ENCODE measurements at places on chromosomes 6 and 20.

- no peak for DNase-seq
These were observed 470.5 kb downstream of the COL12A1 start for GRCh38 chr6:74735304-74735703.

DNA sequence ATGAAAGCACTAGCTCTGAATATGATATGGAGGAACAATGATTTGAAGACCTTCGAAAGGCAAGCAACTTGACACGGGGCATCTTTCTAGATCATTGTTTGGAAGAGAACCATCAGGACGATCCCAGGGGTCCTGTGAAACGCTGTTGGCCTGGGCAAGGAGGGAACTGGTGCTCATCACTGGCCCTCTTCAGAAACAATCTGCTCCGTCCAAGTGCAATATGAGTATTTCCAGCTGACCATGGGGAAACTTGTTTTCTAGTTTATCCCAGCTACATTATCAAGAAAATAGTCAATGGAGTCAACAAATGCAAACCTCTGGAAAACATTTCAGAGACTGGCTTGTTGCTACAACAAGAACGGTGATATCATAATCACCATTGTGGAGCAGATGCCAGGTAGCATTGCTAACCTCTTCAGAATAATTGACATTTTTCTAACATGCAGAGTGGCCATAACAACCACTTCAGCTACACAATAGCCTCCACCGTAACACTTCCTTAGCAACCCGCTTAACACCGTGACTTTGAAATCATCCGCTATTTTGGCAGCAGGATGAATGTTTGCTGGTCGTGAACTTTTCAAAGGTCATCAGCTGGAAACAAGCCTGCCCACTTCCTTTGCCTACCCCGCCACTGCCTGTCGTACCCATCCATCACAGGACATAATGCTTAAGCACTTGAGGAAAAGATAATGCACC, 112.0 kb upstream of the PDE10A start:
- DNase-seq: no peak

GRCh38 chr6:87731818-87732661, 30.0 kb upstream of the AKIRIN2 start:
- no peak for DNase-seq

- DNase-seq: no peak
These were observed 24.6 kb upstream of the GATA5 start for GRCh38 chr20:62500237-62500864.

DNA sequence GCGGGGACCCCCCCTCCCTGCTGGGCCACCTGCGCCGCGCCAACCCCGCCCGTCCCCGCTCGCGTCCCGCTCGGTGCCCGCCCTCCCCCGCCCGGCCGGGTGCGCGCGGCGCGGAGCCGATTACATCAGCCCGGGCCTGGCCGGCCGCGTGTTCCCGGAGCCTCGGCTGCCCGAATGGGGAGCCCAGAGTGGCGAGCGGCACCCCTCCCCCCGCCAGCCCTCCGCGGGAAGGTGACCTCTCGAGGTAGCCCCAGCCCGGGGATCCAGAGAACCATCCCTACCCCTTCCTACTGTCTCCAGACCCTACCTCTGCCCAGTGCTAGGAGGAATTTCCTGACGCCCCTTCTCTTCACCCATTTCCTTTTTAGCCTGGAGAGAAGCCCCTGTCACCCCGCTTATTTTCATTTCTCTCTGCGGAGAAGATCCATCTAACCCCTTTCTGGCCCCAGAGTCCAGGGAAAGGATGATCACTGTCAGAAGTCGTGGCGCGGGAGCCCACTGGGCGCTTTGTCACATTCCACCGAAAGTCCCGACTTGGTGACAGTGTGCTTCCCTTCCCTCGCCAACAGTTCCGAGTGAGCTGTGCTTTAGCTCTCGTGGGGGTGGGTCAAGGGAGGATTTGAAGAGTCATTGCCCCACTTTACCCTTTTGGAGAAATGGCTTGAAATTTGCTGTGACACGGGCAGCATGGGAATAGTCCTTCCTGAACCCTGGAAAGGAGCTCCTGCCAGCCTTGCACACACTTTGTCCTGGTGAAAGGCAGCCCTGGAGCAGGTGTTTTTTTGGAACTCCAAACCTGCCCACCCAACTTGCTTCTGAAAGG, 2.1 kb downstream of the VEGFA start:
- no peak for DNase-seq

DNA sequence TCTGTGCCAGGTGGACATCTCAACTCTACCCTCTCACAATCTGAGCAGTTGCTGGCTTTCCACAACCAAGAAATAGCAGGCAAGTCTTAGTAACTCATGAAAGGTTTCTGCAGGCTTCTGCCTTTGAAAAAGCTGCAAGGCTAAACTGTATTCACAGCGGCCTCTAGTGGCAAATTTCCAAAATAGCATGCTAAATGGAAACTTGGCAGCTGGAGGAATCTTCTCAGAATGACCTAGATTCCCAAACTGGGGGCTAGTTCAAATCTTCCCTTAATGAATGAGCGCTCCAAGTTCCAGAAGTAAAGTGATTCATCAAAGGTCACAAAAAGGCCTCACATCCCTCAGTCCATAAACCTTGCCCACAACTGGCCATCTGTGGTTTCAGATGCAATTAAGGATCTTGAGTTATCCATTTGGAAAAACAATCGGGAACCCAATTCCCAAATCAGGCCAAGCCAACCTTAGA, 11.9 kb upstream of the CPNE5 start:
- peak; percentile 62 for DNase-seq

- DNase-seq: no peak
These were observed 32.5 kb downstream of the SDHAF4 start for GRCh38 chr6:70599187-70599586.

DNA sequence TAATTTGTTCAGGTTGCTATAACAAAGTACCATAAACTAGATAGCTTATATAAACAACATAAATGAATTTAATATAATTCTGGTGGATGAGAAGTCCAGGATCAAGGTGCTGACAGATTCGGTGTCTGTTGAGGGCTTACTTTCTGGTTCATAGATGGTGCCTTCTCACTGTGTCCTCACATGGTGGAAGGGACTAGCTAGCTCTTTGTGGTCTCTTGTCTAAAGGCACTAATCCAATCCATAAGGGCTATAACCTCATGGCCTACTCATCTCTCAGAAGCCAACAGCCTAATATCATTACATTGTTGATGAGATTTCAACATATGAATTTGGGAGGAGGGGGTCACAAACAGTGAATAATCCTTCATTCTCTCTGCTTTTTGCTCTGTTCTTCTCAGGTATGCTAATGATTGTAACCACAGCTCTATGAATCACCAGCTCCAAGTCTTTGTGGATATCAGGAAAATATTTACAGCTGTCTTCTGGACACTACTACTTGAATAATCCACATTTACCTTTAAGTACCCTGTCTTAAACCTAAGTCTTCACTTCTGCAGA, 122.3 kb downstream of the NKAIN2 start:
- DNase-seq: no peak

DNA sequence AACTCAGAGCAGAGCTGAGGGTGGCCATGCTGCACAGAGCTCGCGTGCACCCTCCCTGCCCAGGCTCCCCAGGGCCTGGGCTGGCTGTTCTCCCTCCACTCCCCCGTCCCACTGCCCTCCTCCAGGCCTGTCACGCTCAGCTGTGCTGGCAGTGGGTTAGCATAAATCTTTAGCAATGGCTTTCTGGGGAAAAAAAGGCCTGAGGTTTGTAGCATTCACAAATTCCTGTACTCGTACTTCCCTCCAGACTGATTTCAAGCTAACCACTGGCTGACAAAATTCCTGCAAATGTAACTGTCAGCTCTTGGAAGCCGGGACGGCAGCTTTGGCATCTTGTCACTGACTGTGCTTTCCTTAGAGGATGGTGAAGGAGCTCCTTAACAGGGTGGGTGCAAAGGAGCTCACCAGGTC, 22.3 kb upstream of the SMOC2 start:
- DNase-seq: no peak

DNA sequence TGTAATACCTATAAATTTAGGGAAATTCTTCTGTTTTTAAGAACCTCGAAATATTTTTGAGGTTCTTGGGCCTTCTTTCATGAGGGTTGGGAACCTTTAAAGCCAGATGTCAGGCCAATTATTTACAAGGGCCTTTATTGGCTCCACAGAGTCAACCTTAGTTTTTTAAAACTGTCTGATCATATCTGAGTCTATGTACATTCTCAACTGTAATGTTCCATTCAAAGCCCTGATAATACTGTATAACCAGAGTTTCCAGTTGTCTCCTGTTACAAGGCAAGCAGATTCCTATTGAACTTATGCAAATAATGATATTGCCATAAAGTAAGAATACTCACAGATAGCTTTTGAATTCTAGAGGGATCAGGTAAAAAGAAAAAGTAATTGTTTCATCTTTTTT, 545.5 kb downstream of the EPM2A start:
- no peak for DNase-seq

DNA sequence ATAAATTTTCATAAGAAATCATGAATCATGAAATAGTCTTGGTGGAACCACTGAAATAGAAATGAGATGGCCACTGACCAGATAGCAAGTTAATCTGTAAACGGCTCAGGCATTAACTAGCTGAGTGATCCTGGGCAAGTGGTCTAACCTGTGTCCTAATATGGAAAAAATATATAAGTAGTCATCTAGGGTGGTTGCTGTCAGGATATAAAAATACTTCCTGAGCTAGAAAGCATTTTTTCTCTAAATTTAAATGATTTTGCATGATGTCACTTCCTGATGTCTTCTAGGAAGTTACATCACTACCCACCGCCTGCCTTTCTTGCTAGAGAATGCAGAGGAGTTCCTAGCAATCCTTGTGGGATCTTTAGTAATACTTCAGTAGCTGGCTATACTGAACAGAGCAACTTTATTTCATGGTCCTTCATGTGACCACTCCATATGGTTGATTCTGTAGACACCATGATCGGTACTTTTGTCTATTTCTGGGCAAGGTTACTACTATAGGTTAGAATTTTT, 228.1 kb upstream of the CEP162 start:
- no peak for DNase-seq

DNA sequence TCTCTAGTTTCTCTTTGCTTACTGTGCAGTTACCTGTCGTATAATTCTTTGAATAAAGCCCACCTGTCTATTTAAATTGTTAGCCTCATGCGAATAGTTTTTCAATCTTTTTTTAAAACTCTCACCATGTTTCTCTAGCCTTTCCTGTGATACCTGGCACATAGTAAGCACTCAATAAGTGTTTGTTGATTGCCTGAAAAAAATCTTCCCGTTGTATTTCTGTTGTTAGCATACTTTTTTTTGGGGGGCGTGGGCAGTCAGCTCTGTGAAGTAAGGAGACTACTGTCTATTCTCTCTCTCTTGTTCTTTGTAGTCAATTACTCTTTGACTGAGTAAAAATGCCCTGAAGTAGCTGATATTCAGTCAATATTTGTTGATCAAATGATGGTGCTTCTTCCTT, 205.8 kb downstream of the CDKAL1 start:
- DNase-seq: no peak

DNA sequence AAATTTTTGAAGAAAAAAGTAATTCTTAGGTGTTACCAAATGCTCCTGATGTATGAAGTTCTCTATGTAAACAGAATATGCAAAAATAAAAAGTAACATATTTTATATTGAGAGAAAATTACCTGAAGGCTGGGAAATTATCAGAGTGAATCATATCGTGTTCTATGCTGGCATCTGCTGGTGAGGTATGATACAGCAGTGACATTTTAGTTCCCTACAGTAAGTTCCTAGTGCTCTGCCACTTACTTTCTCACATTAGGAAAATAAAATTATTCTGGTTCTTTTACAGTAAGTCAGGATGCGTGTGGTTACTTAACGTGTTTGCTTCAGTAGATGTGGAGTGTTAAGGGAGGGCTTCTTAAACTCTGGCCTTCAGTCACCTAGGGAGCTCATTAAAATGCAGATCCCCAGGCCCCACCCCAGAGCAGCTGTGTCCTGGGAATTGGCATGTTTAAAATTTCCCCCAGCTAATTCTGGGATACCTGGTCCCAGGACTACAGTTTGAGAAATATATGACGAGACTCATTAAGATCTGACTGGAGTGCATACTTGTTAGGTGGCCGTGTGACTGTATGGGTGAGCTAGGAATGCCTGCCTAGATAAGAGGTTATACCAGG, 3.2 kb downstream of the ACTR5 start:
- no peak for DNase-seq

Measured in right renal cortex interstitium (tissue), 3 donors.